ENCODE measurements at places on chromosomes 3 and 15.

DNA sequence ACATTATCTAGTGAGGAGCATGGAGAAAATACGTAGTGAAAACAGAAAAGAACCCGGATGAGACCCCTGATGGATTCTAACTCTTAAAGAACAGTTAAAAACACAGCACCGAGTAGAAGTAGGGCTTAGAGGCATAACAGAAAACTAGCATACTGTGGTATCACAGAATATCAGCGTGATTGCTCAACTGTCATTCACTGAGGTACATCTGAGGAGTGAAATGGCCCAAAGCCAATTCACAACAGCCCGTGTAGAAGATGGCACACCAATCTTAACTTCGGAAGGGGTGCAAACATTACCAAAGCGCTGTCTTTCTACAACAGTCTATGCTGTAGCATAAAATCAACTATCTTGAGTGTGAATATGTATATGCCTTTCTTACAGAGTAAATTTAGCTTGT is 1.8 kb downstream of the CLASP2 start:
- no peak for DNase-seq
- H3K36me3 ChIP-seq = no peaks in the 10 kb centered on the region
- no peak overlapping the region for H3K27ac ChIP-seq
- no peak overlapping the region for H3K4me3 ChIP-seq

DNA sequence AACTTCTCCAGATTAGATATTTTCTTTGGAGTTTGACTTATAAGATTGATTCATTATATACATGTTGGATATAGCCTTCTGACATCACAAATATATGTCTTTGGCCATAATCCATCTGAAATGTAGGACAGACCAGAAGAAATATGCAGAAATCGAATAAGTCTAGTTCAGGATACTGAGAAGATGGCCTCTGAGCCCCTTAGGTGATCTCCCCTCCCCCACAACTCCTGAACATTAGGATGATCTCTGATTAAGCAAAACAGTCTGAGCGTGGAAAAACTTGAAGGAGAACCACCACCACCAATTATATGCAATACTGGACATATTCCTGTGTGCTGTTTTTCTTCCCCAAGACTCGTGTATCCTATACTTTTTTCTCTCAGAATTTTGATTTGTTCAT is 3.2 kb downstream of the SETD5 start:
- peaks cover 42% of the 10 kb centered on the region for H3K4me1 ChIP-seq
- H3K4me3 ChIP-seq = peak overlapping the region; percentile 31
- DNase-seq = no peak
- H3K27ac ChIP-seq = peak overlapping the region; percentile 45

DNA sequence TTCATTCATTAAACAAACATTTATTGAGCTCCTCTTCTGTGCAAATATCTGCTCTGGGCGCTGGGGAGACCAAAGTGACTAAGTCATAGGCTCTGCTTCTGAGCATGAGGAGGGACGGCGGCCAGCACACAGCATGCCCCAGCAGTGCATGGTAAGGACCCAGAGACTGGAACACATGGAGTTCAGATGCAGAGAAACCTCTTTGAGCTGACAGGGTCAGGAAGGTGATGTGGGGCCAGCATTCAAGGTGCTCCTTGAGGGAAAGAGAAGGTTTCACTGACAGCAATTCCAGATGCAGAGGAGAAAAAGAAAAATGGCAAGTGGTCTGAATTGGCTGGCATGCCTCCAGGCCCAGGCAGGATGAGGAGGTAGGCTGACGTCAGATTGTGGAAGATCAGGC is 234.5 kb downstream of the UACA start:
- H3K36me3 ChIP-seq = no peaks in the 10 kb centered on the region
- H3K27ac ChIP-seq = no peak overlapping the region
- H3K4me1 ChIP-seq = no peaks in the 10 kb centered on the region
- no peak overlapping the region for H3K4me3 ChIP-seq
- no peaks in the 10 kb centered on the region for H3K27me3 ChIP-seq

DNA sequence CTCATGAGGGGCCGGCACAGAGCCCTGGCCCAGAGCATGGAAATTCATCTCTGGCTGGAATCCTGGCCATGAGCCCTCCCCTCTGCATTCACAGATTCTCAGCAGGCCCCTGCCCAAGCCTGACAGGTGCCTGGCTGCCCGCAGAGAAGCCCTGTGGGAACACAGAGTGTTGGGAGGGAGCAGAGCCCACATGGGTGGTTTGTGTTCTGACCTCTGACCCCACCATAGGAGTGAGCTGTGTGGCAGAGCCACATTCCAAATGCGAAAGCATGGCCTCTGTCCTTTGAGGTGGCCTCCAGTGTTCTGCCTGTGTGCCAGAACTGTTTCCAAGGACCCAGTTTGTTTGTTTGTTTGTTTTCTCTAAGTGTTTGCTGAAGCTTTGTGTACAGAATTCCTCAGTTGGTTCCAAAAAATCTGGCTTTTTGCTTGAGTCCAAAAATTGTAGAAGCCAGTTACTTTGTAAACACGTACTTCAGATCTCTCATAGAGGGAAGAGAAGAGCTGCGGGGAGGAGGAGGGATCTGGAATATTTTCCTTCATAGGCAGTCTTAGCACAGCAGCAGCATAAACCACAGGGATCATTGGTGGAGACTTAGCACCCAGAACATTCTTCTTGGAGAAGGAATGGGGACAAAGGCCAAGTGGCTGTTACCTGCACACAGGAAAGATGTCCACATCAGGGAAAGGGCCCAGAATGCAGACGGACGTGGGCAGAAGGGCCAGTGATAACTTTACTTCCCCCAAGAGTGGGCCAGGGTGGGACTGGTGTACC is 36.0 kb downstream of the GRAMD2A start:
- no peak overlapping the region for H3K4me3 ChIP-seq
- H3K4me1 ChIP-seq = peaks cover 18% of the 10 kb centered on the region
- H3K27me3 ChIP-seq = no peaks in the 10 kb centered on the region

DNA sequence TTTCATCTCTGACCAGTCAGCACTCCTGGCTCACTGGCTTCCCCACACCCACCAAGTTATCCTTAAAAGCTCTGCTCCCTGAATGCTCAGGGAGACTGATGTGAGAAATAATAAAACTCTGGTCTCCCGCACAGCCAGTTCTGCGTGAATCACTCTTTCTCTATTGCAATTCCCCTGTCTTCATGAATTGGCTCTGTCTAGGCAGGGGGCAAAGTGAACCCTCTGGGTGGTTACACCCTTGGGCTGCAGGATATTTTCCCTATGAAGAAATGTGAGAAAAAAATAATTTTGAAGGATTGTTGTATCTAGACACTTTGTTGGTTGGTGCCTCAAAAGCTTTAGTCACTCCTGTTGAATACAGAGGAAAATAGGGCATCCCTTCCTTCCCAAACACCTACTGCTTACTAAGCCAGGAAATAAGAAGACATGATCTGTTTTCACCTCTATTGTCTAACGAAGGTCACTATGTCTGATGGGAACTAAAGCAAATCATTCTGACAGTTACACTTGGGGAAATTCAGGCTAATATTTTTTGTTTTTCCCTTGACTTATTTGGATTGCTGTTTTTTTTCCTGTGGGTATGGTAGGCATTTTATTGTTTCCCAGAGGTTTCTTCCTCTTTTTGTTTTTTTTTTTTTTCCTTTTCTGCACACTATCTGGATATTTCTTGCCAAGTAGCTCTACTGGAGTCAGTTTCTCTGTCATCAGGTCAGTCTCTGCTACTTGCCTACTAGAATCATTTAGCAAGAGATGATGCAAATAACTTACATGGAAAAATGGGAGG is 15.3 kb upstream of the TNFSF10 start:
- H3K27me3 ChIP-seq = peaks cover 3% of the 10 kb centered on the region
- no peaks in the 10 kb centered on the region for H3K4me1 ChIP-seq
- no peak overlapping the region for H3K27ac ChIP-seq
- no peak overlapping the region for H3K4me3 ChIP-seq

DNA sequence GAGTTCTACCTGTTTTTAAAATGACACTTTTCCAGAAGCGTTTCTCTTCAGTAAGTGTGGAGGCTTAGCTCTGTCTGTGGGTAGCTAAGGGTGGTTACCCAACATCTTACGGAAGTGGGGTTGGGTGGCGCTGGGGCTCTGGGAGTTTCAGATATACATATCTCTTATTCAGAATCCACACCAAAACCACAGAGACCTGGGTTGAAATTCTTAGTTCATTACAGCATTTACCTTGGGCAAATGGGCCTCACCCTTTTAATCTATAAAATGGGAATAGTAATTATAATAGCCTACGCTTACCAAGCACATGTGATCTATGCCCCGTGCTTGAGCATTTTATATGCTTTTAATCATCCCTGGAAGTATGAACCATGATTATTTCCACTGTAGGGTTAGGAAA is 9.4 kb downstream of the PTPRG start:
- H3K4me1 ChIP-seq = no peaks in the 10 kb centered on the region
- H3K27me3 ChIP-seq = no peaks in the 10 kb centered on the region
- H3K27ac ChIP-seq = no peak overlapping the region
- DNase-seq = no peak
- no peaks in the 10 kb centered on the region for H3K36me3 ChIP-seq
- H3K4me3 ChIP-seq = no peak overlapping the region

DNA sequence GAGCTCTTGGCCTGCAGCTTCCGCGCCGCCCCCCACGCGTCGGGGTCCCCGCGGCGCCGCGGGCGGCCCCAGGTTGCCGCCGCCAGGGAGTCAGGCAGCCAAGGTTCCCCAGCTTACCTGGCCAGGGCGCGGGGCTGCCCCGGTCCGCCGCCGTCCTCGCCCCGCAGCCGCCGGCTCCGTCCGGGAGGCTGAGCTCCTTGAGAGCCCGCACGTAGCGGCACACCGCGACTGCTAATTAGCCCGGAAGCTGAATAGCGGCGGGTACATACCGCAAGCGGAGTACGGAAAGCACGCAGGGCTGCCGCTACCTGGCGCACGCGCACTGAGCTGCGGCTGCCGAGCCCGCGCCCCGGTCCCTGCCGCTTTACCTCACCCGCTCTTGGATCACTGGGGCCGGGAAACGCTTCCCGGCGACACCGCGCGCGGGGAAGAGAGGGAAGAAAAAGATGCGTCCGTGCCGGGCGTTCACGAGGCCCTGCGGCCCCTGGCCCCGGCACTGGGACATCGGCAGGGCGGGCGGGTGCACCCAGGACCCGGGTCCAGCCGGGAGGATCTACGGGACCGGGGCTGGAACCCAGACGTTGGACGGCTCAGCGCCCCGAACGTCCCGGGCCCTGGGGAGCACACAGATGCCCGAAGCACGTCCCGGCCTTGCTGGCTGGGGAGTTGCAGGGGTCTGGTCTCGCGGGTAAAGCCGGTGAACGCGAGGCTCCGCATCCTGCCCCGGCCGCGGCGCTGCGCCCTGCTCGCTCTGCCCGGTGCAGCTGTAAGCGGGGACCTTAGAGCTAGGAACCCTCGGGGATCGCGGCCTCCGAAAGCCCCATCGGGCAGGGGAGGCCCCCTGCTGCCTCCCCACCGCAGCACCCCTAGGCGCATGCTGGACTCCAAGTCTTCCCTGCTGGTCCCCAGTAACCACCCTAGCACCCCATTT is at the start of gene GOLGA8B:
TSS of gene GOLGA8B (minus strand) at position 253 of the 931 bp plus-strand sequence. CDS start 47,739 bp downstream, outside the sequence.
- no peak within 1 kb of the TSS for H3K27ac ChIP-seq
- peak within 1 kb of the TSS; percentile 67 for H3K4me3 ChIP-seq
- H3K36me3 ChIP-seq = no peaks in the 10 kb centered on the region

GRCh38 chr3:183540501-183541234 is 14.8 kb downstream of the KLHL6 start:
- H3K36me3 ChIP-seq = no peaks in the 10 kb centered on the region
- DNase-seq = no peak

- no peak overlapping the region for H3K27ac ChIP-seq
- H3K4me3 ChIP-seq = no peak overlapping the region
- H3K36me3 ChIP-seq = no peaks in the 10 kb centered on the region
- no peaks in the 10 kb centered on the region for H3K4me1 ChIP-seq
Observed at GRCh38 chr15:25783607-25784540, 79.3 kb downstream of the ATP10A start.

DNA sequence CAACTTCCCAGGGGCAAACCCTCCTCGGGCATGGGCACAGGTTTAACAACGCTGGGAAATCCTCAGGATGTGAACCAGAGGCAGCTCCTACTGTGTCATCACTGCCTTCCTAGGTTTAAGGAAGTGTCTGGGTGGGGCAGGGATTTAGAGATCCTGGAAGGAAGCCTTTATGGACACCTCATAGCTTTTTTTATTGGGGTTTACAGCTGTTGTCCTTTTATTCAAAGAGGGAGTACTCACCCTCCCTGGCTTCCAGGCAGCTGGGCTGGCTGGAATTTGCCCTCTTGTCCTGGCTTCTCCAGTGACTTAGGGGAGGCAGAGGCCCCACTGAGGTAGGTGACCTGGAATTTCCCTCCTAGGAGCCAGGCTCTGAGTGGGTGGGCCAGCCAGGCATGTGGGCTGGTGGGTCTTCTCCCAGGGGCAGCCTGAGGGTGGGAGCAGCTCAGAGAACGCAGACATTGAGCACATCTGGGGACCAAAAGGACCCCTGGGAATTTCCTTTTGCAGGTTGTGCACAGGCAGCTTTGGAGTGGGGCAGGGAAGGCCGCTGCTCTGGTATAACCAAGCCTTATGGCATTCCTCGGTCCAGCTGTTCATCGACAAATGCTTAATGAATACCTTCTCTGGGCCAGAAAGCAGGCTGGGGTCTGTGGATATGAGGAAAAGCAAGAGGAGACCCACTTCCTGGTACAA is 13.5 kb upstream of the FAM3D start:
- no peaks in the 10 kb centered on the region for H3K27me3 ChIP-seq
- no peak for DNase-seq
- peaks cover 4% of the 10 kb centered on the region for H3K4me1 ChIP-seq
- H3K27ac ChIP-seq = no peak overlapping the region
- H3K36me3 ChIP-seq = no peaks in the 10 kb centered on the region

GRCh38 chr3:72678867-72679266 is 169.4 kb downstream of the SHQ1 start:
- no peak overlapping the region for H3K27ac ChIP-seq
- no peaks in the 10 kb centered on the region for H3K36me3 ChIP-seq
- H3K27me3 ChIP-seq = peaks cover 3% of the 10 kb centered on the region
- H3K4me1 ChIP-seq = no peaks in the 10 kb centered on the region

- H3K4me3 ChIP-seq = no peak overlapping the region
- no peaks in the 10 kb centered on the region for H3K27me3 ChIP-seq
- peaks cover 4% of the 10 kb centered on the region for H3K4me1 ChIP-seq
- H3K27ac ChIP-seq = no peak overlapping the region
- DNase-seq = no peak
- no peaks in the 10 kb centered on the region for H3K36me3 ChIP-seq
Observed at GRCh38 chr3:63875510-63875909, 11.8 kb downstream of the ATXN7 start.

DNA sequence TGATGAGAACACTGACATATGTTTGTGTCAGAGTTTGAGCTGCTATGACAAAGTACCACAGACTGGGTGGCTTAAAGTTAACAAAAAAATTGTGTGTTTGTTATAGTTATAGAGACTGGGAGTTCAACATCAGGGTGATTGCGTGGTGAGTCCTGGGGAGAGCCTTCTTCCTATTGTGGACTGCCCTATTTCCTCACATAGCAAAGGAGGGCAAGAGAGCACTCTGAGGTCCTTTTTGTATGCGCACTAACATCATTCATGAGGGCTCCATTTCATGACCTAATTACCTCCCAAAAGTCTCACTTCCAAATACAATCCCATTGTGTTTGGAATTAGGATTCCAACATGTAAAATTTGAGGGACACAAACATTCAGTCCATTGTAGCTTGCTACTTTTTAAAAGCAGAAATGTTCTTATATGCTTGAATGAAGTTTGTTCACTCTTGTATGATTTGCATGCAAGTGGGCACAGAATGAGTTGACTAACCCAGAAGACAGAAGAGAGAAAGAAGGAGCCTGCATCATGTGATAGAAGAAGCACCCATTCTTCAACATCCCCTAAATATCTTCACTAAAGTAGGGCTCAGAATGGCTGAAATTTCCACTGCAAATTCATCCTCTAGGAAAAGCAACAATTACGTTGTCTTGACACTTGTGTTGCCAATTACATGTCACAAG is 18.9 kb upstream of the ALCAM start:
- no peaks in the 10 kb centered on the region for H3K36me3 ChIP-seq
- no peaks in the 10 kb centered on the region for H3K4me1 ChIP-seq
- H3K27me3 ChIP-seq = no peaks in the 10 kb centered on the region
- no peak for DNase-seq
- no peak overlapping the region for H3K4me3 ChIP-seq

Measured in neuronal stem cell (in vitro differentiated cells).